ENCODE measurements at places on chromosomes 4 and X.

DNA sequence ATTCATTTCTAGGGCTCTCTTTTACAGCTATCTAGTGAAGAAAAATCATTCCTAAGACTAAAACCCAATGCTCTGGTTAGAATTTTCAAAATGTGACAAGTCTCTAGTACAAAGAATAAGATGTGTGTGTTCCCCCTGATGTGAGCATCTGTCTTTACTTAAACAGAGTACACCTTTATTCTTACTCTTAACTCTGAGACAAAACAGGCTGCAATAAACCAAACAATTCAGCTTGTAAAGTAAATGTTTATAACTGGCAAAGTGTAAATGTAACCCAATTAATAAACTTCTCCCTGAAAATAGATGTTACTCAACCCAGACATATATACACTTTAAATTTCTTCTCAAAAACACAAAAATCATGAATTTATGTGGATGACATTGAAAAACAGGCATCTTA is 51.6 kb downstream of the PTCHD1 start:
- DNase-seq: no peak

GRCh38 chr4:174119830-174120229 is 163.6 kb downstream of the FBXO8 start:
- DNase-seq: no peak

DNA sequence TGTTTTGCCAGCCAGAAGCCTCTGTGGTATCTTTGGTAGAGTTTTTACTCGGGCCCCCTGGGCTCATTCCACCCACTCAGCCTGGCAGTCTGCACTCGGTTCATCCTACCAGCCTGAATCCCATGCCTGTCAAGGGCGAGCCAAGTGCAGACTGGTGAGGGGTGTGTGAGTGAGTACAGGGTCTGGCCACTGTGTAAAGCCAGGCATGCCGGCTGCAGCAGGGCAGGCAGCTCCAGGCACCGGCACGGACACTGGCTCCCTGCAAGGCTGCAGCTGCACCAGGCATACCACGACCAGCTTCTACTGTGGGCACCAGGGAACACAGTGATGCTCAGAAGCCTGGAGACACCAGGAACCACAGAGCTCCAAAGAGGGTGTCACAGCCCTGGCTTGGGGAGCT is 194.0 kb upstream of the GALNT7 start:
- no peak for DNase-seq

DNA sequence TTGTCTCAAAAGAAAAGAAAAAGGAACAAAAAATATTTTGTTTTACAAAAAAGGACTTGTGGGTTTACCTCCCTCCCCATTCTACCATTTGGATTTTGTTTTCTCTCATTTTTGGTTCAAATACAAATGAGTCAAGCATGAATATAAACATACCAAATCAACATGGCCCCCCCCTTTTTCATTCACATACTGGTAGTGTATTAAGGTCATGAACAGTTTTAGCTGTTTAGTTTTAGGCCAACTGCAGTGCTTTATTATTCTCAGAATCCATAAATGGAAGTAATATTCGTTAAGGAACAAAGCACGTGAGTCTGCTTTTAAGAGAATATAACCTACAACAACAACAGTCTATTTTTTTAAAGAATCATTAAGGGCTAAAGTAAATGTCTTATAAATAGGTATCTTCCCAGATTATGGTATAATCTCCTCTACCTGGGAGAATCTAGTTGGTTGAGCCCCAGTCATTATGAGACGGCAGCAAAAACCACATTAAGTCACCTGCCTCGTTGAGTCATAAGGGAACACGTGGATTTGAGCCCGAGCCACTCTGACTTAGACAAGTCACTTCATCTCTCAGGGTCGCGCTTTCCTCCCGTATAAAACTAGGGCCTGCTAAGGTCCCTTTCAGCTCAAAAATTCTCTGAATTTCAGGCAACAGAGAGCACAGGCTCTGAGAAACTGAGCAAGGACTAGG is 26.7 kb downstream of the BCLAF3 start:
- DNase-seq: no peak

GRCh38 chr4:74692972-74693371 is 101.4 kb downstream of the BTC start:
- no peak for DNase-seq

DNA sequence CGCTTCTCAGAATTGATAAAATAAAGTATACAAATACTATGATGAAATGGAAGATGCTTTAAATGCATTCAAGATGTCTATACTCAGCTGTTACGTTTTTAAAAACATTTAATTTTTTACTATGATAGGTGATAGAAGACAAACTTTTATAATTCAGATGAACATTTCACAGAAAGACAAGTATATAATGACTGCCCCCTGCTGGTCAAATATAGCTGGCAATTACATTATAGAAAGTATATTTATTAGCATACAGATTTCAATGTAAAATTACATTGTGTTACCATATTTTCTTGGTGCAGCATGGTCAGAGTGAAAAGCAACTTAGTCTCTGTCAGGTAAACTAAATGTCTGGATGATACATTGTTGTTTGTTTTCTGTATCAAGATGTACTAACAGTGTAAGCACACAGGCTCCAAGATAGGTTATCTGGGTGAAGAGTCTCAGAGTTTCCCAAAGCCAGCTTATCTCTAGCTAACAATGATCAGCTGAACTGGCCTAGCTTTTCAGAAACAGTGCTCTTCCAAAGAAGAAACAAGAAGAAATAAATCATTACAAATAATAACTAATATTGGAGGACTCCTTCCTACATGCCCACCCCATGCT is 54.1 kb downstream of the SRPX start:
- DNase-seq: no peak

DNA sequence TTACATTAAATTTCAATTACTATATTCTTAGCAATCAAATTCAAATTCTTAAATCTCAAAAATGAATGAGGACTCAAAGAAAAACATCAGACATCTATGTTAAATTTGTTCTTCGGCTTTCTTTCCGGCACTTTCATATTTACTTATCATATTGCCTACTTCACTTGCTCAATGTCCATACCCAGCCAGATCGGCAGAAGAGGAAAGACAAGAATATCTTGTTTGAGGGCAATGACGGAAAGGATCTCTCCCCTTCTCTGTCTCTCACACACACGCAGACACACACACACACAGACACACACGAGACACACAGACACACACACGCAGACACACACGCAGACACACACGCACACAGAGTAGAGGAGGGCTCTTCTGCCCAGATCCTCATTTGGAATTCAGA is 13.2 kb upstream of the IRF2 start:
- no peak for DNase-seq

DNA sequence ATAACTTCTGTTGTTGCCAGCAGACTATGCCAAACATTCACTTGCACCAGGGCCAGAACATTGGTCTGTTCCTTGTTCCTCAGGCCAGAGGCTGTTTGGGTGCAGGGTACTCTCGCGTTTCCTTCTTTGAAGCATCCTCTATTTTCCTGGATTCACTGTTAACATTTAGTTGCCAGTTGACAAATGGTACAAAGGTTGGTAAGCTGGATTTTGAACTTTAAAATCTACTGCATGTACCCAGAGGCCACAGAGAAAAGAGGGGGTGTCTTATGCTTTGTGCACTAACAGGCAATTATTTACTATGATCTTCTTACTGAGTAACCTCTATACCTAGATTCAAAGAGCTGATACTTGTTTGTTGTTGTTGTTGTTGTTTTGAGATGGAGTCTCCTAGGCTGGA is 12.8 kb upstream of the SAT1 start:
- DNase-seq: no peak

- no peak for DNase-seq
Measured at GRCh38 chr4:97656044-97656720, 487.1 kb downstream of the STPG2 start.

- DNase-seq: no peak
Measured at GRCh38 chr4:38837334-38837733, 19.3 kb downstream of the TLR6 start.

DNA sequence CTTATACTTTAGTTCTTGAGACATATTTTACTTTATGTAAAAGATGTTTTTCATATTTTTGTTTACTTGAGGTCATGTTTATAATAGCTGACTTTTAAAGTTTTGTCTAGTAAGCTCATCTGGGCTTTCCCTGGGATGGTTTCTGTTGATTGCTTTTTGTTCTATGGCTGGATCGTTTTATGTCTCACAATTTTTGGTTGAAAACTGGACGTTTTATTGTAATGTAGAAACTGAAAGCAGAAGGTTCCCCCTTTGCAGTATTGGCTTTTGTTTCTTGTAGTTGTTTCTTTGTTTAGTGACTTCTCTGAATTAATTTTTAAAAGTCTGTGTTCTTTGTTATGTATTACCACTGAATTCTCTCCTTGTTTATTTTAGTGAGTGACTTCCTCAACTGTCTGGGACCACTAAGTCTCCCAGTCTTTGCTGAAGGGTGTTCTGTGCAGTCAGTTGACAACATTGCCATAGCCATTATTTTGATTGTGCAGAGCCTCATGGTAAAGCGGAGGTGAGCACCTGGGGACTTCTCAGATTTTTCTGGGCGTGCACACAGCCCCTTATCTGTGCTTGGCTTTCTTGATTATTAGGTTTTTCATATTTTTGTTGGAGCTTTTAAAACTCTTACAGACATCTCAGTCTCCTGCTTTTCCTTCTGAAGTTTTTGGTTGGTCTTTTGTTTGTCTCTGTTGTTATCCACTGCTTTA is 31.0 kb downstream of the KDM6A start:
- DNase-seq: no peak

DNA sequence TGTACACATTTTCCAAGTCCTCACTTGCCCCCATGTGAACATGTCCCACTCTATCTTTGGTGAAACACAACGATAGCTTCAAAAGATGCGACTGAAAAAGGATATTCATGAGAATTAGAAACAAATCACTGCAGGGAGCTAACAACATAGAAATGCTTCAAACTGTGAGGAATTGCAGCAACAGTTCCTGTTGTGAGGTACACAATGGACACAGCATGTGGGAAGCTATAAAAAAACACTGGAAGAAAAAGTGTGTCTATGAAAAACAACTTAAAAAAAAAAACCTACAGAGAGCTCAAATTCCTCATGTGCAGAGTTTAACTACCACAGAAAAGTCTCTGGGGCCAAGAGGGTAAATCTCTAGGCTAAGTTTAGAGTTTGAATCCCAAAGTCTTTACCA is 51.6 kb upstream of the BLTP1 start:
- no peak for DNase-seq

- no peak for DNase-seq
Measured at GRCh38 chr4:4560642-4561041, 18.8 kb upstream of the STX18 start.

GRCh38 chr4:8765084-8765483 is 106.6 kb downstream of the HMX1 start:
- DNase-seq: no peak

Measured in cortex of kidney (tissue), 1 donor.